Coronary artery (tissue), 2 donors: ENCODE measurements at places on chromosomes 6 and 20.

DNA sequence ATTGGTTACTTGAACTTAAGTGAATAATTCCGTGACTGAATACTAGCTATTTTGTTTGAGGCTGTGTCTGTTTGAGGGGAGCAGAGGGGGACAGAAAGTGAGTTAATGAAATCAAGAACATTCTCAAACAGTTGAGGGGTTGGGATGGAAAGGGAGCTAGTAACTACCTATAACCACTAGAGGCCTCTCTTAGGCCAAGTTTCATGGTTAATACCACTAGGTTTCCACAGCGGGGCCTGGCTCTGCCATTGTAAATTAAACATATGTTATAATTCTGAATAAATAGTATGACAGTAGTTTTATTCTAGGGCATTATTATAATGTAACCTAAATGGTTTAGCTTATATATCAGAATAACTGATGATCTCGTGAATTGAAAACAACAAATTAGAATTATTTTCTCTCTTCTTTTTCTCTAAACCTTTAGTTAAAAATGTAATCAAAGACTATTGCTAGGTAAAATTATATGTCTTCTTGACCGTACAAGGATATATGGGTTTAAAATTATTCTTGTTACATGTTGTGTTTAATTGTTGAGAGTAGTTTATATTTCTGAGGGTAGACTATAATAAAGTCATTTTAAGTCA lies 108.1 kb downstream of the BCKDHB start:
- DNase-seq, result no peak

- DNase-seq, result no peak
Measured at GRCh38 chr20:47489448-47489872, 12.2 kb upstream of the NCOA3 start.

GRCh38 chr6:41049521-41049920 lies 3.5 kb upstream of the APOBEC2 start:
- no peak for DNase-seq

DNA sequence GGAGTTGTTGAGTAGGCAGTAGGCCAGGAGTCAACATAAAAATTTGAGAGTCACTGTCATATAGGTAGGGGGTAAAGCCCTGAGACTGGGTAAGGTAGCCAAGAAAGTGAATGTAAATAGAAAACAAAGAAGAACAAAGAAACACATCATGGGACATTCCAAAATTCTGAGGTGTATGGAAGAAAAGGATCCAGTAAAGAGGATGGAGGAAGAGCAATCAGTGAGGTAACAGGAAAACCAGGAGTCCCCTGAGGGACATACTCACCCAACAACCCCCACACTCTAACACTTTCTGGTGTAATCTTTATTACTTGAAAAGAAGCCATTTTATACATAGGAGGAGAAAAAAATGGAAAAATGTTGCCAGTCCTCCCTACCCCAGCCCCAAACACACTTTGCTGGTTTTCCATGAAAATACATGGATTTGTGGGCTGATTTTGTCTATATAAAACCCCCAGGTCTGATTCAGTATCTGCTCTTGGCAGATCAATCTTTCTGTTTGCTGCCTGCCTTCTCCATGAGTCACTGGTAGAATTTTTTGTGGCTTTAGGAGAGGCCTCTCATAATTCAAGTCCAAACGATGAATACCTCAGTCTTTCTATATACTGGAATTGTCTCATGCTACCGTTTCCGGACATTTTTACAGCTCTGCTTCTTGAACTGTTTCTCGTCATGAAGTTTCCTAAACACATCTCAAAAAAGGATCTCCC lies 271.4 kb upstream of the MAN1A1 start:
- DNase-seq, result no peak

DNA sequence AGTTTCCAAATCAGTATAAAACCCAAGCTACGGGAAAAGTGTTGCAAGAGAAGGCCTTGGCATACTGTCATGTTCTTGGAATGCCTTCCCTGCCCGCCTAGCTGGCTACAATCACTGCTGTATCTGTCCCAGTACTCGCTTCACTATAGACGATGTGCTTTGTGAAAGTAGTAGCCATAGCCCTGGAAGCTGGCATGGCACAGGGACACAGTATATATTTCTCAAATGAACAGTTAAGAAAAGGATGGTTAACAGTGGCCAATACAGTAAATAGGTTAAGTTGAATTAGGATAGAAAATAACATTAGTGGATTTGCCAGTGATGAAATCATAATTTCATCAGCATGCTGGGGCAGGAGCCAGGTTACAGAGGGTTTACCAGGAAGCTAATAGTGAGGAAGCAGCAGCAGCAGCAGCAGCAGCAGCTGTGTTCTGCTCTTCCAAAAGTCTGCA lies 499.3 kb downstream of the CDKAL1 start:
- DNase-seq, result no peak

GRCh38 chr6:11275598-11275997 lies 43.1 kb upstream of the NEDD9 start:
- no peak for DNase-seq

GRCh38 chr20:25044660-25045342 lies 13.1 kb downstream of the ACSS1 start:
- peak; percentile 75 for DNase-seq

DNA sequence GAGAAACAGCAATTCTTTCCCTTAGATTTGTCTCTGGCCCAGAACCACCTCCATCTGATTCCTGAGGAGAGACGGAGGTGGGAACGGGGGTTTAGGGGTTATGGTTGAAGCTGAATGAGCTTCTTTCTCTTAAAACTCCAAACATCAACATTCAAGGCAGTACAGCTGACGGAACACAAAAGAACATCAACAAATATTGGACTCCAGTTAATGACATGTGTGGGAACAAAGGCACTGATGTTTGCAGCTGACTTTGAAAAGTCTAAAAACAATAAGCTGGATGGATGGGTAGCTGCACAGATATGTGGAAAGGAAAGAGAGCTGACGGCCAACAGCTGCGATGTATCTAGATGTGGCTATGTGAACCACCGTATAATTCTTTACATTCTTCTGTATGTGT lies 256.5 kb downstream of the SOD2 start:
- DNase-seq, result no peak
